ENCODE measurements at places on chromosomes 2 and 18. TPM values are rescaled to one million over a fixed set of nuclear protein-coding genes. Genes with fewer than 3 reads are reported as not detected.

DNA sequence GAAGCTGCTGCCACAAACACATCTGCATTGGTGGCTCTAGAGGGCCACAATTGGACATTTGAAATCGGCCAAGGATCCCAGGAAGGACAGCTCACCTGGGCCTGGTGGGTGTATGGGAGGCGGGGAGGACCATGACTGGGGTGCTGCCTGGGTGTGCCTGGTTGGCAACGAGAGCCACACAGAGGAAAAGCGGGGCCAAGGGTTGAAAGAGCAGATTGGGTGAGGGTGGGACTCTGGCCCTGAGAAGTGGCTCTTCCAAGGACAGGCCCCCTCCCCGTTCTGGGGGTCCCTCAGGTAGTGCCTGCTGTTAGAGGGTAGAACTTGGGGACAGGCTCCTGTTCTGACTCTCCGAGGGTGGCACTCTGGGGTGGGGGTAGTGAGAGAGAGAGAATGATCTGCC lies 102.9 kb downstream of the CLIP4 start:
- DNase-seq, result peak; percentile 2

DNA sequence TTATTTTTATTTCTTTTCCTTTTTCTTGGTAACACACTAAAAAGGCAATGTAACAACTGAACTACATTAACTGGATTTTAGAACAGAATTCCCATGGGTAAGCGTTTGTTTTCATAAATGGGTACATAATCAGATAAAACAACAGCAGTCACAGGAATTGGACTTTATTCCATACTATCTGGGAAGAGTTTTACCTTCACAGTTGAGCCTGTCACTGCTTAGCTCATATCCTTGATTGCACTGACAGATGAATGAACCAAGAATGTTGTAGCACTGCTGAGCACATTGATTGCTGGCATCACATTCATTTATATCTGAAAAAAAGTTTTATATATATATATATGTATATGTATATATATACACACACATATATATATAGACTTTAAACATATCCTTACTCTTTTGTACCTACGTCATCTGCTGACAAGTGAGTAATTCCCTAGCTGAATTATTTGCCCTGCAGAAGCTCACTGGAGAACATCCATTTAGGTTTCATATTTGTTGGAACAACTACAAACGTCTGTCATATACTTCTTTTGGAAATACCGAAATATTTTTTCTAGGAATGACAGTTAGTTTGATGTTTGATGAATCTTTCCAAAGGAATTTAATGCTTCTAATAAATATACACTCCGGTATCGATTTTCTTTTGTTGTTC lies 47.0 kb downstream of the EFEMP1 start:
- DNase-seq, result no peak

GRCh38 chr18:79056827-79057367 lies 12.3 kb upstream of the ATP9B start:
- DNase-seq, result no peak

DNA sequence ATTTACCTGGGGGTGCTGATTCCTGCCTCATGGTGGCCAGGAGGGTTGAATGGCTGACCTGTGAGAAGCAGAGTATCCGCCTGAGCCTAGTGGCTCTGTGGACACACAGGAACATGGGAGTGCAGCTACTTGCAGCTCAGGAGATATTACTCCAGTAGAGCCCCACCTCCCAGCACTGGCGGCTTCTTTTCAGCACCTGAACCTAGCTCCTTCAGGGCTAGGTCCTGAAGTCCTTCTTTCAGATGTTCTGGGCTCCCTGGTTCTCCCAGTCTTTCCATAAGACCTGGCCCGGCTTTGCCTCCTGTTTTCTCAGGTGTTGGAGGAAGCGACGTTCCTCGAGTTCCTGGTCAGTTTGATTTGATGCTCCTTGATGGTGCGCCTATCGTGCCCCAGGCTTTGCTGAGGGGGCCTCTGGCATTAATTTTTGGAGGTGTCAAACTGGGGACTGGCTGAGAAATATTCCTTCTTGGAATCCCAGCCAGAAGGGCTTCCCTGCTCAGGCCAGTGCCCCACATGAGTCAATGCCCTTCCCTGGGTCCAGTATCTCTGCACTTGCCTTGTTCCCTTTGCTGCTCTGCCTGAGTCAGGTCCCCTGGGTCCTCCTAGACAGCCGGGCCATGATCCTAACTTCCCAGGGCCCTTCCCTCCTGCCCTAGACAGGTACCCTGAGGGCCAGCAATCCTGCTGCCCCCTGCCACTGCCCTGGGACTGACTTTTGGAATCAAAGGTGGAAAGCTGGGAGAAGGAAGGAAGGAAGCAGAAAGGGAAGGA lies 110.7 kb upstream of the HAAO start:
- DNase-seq, result no peak

DNA sequence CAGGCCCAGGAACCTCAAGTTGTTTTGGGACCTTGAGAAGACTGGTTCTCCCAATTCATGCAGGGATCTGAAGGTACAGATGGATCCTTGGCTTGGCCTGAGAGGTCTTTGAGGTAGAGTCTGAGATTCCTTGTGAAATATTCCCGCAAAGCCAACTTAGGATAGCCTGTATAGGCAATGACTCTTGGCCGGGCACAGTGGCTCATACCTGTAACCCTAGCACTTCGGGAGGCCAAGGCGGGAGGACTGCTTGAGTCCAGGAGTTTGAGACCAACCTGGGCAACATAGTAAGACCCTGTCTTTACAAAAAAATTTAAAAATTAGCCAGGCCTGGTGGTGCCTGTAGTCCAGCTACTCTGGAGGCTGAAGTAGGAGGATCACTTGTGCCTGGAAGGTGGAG lies 40.4 kb downstream of the ANKMY1 start:
- no peak for DNase-seq

GRCh38 chr2:199851883-199852282 lies 891 bp upstream of the FTCDNL1 start:
- DNase-seq, result no peak

GRCh38 chr2:43041661-43042360 lies 184.6 kb downstream of the ZFP36L2 start:
- DNase-seq, result no peak

DNA sequence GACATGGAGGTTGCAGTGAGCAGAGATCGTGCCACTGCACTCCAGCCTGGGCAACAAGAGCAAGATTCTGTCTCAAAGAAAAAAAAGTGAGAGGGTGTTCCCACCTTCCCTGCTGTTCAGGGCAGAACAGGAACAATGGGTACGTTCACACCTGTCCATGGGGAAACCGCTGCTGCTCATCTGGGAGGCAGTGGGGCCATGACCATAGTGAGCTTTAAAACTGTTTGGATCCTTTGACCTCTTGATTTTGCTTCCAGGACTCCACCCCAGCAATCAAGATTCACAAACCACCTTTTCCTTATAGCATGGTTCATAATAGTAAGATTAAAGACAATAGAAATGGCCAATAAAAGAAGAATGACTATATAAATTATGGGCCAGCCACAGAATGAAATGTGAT lies 209.2 kb downstream of the ARL4C start:
- DNase-seq, result no peak

GRCh38 chr2:26488463-26489212 lies 10.7 kb upstream of the OTOF start:
- no peak for DNase-seq

DNA sequence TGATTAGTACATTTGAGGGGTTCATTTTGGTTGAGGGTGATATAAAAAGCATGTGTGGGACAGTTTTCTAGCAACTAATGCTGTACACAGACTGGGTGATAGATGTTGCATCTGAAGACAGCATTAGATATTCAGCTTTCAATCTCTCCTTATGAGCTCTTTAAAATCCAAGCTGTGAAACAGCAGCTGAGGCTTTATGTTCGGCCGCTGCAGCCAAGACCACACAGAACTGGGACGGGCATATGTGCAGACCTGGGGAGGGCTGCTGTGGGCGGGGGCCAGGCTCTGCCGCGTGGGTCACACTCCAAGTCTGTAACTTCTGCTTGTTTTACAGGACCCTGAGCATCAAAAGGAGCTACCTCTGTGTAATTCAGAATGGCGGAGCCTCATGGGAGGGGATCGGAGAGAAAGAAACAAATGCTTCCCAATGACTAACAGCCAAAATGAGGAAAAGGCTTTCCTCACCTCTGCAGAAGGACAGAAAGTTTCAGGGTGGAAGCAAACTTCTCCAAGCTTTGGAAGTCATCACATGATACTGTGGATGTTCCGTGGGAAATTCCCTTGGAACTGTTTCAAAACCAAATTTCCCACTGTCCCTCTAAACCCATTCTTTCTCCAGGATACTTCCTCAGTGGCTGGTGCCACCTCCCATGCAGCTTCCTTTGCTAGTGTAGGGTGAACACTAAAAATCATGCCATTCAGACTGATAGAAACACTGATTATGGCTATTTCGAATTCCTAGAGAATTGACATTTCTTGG lies 711.9 kb upstream of the ID2 start:
- no peak for DNase-seq

DNA sequence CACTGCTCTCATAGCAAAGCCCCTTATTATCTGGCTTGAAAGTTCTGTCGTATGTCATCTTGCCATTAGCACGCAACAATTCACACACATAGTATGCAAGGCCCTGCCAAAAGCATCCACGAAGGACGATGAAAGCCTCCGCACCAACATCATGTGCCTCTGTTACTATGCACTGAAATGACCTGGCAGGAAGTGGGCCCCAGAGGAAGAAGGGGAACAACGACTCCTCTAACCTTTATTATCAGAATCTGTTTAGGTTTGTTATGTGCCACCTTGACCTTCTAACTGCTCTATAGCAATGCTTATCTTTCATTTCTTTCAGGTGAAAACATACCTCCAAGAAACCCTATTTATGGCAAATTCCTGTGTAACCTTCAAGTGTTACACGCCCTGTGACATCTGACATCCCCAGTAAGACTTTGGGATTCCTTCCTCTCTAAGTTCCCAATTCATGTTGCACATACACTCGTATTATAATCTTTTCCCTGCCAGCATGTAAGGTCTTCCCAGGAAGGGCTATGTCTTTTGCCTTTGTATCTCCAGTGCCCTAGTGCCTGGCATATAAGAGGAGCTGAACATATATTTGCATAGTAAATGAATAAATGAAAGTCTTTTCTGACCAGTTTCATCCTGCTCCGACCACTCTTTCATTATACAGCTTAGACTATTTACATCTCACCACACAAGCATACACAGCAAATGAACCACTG lies 7.0 kb upstream of the NDUFV2 start:
- DNase-seq, result no peak

- DNase-seq, result no peak
Observed at GRCh38 chr2:127698553-127699355, 2.5 kb upstream of the SFT2D3 start.

ADD2 gene
- total RNA-seq, result 1.9 TPM

DAW1 gene
- not detected for total RNA-seq

RBKS gene
- total RNA-seq, result 2.9 TPM

GRCh38 chr2:33395655-33396249 lies 80.7 kb upstream of the RASGRP3 start:
- DNase-seq, result no peak

DNA sequence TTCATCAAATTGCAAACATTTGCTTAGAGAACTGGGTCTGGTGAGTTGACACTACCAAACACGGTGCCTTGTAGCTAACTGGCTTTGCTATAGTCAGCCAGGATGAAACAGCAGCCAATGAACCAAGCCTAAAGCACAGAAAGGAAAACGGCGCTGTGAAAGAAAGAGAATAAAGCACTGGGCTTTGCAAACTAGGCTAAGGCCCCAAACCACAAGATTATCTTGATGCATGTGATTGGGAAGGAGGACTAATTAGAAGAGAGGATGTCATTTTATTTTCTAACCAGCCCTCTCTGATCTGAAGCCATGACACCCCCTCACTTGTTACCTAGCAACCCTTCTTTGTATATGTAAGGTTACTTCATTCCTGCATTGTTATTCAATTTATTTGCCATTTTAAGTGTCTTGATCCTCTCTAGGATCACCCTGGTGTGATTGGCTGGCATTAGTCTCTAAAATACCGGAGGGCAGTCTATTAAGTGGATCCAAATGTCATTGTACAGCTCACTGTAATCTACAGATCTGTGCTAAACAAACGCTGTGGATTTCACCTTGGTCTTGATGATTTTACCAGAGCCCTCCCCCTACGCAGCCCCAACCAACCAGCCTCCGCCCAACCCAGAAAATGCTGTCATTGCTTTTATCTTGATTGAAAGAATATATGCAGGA lies 395.4 kb upstream of the ACVR2A start:
- DNase-seq, result no peak

RIT2 gene
- total RNA-seq, result not detected

- no peak for DNase-seq
Observed at GRCh38 chr2:223203971-223204929, 152.3 kb downstream of the KCNE4 start.

ANKMY1 gene
- total RNA-seq, result 13.0 TPM

DNA sequence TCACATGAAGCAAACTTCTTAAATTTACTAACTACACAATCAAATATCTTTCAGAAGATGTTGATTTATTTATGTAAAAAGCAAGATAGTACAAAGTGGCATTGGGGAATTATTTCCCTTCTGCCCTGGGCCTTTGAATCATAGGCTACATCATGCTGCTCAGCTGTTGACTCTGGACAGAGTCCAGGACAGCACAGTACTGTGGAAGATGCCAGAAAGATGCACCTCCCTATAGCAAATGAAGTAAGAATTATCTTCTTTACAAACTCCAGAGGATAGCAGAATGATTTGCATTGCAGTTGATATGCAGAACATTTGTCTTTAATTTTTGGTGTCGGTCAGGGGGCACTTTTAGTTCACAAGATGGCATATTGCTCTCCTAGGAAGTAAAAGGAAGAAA lies 1354.5 kb upstream of the ZEB2 start:
- no peak for DNase-seq

ALLC gene
- total RNA-seq, result not detected

DNA sequence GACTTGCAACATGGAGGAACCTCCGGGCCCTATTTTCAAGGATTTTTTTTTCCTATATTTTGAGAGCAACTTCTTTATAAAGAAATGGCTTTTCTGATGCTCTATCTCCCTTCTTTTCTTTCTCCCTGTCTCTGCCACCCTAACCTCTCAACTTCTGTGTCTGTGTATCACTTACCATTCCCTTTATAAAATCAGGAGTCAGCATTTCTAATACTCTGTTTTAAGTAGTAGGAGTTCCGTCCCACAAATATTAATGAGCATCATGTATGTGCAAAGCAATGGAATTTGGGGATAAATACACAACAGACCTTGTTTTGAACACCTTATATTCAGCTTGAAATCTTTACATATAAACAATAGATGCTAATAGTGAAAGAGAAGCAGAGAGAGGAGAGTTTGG lies 268.0 kb downstream of the DCC start:
- DNase-seq, result no peak

GRCh38 chr2:222613715-222614331 lies 42.1 kb downstream of the FARSB start:
- no peak for DNase-seq

SP140 gene
- 2.6 TPM for total RNA-seq

DNA sequence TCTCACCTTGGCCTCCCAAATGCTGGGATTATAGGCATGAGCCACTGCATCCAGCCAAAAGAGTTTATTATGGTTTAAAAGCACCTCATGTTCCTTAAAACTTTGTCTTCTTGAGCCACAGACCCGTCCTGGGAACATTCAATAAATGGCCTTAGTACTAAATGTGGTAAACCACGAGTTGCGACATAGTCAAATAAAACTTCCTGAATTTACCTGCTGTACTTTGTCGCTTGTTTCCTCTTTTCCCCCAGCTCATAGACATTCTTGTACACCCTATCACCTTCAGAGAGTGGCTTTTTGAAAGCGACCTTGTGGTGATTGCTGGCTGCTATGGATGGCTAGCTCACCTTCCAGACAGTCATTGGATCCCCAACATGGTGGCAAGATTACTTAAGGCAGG lies 310.4 kb downstream of the LRRTM1 start:
- DNase-seq, result no peak

GRCh38 chr2:8849327-8849726 lies 11.9 kb upstream of the KIDINS220 start:
- no peak for DNase-seq

Measured in breast epithelium (tissue), 4 donors.